ENCODE measurements at places on chromosomes 1 and 21.
A peak's percentile ranks its signal among the peaks of the same experiment; 100 is the strongest.

GRCh38 chr1:43901196-43901961 is 32.2 kb upstream of the ARTN start:
- DNase-seq: no peak

GRCh38 chr21:21385404-21385803 is 387.2 kb downstream of the NCAM2 start:
- DNase-seq: no peak

DNA sequence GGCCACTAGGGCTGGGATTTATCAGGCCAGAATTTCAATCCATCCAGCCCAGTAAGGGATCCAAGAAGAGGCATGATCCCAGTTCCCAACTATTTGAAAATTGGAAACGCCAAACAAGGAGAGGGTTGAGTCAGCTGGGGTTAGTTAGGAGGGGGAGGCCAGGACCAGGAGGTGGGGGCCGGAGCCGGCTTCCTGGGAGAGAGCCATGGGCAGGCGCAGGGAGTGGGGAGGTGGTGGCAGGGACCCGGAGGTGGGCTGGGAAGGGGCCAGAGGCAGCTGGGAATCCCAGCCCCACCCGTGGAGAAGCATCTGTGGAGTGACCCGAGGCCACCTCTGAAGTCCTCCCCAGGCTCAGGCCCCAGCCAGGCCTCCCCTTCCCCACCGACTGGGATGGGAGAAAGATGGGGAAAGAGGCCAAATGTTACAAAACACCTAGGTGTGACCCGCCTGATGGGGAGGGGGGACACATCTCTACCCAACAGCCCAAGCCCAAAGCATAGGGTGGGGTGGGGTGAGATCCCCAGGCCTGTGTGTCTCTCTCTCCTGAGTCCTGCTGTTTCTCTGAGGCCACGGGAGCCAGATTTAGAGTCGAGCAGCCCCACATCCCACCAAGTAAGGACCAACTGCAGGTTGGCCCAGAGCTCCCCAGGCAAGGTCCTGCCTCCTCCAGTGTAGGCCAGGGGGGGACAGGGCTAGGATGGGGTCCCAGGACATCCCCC is 10.1 kb downstream of the HSPG2 start:
- DNase-seq: peak; percentile 89

- no peak for DNase-seq
Measured at GRCh38 chr1:20474333-20474975, 11.6 kb downstream of the CAMK2N1 start.

DNA sequence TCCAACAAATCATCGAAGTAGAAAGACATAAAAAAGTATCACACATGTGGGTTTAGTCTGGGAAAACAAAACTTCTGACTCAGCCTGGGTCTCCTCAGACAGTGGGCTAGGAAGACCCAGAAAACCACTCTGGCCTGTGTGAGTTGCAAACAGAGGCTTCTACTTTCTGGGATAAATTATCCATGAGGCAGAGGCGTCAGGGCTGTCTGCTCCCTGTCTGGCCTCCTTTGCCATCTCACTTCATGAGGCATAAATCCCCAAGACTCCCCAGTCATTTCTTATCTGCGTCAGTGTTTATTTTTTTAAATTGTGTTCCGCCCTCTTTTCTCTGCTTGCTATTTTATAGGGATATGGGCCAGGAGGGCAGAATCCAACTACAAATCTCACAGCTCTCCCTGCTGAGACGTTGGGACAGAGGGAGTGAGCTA is 80.6 kb upstream of the TRABD2B start:
- no peak for DNase-seq

DNA sequence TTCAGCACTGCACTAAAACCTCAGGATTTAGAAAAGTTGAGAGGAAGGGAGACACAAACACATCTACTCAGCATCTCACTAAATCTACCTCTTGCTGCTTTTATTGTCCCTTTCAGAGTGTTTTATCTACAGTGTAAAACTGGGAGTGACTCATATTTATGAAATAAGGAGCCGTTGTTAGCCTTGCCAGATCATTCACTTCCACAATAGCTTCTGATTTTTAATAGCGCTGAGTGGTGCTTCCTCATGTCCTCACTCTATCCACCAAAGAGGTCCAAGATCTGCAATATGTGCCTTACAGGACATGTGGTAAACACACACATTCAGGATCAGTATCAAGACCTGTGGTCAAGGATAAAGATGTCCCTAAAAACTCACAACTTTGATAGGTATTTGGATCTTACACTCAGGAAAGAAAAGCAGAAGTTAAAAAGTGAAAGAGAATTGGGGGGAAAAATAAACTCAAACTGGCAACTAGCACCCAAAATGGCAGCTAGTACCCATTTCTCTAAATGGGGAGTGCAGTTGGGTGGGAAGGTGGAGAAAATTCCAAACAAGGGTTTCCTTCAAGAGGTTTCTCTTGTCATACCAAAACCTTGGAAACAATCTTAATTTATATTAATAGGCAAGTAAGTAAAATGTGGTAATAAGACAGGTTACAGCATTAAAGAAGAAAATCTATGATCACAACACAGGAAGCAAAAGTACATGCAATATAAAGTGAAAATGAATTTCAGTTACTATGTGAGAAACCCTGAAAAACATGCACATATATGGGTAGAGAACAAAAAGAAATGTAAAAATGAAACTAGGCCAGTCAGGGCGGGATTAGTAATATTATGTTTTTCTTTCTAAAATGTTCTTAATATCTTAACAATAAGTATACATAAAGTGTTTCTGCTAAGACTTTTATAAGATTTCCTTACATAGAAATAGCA is 15.9 kb downstream of the DUSP10 start:
- DNase-seq: no peak

GRCh38 chr1:164770131-164770529 is 211.1 kb downstream of the PBX1 start:
- DNase-seq: no peak

GRCh38 chr1:29311352-29312030 is 75.2 kb downstream of the PTPRU start:
- DNase-seq: no peak

GRCh38 chr21:27649323-27649722 is 682.4 kb upstream of the ADAMTS5 start:
- DNase-seq: peak; percentile 74

DNA sequence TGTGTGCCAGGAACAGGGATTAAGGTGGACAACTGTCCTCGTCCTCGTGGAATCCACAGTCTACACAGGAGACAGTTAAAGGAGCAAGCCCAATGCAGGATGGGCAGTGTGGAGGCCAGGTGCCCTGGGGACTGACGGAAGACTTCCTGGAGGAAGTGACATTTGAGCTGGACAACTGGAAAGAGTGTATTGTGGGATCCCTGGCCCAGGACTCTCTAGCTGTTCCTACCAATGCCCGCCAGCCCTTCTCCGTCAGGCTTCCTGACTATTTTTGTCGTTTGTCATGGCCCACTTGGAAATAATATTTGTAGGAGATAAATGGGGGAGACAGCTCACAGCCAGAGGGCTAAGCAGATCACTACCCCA is 235.3 kb downstream of the TOMM20 start:
- DNase-seq: no peak

Measured in AG08395 (cell line).